Mesenteric fat pad (tissue), 1 donor: ENCODE measurements at places on chromosomes 3 and 15. TPM values are rescaled to one million over a fixed set of nuclear protein-coding genes. Genes with fewer than 3 reads are reported as not detected.

GRCh38 chr3:136350132-136350531 lies 100.0 kb downstream of the PCCB start:
- no peak for DNase-seq

- no peak for DNase-seq
These were observed 325.7 kb downstream of the NEK10 start for GRCh38 chr3:27043328-27043955.

GRCh38 chr3:192687488-192688152 lies 39.7 kb downstream of the FGF12 start:
- no peak for DNase-seq

DNA sequence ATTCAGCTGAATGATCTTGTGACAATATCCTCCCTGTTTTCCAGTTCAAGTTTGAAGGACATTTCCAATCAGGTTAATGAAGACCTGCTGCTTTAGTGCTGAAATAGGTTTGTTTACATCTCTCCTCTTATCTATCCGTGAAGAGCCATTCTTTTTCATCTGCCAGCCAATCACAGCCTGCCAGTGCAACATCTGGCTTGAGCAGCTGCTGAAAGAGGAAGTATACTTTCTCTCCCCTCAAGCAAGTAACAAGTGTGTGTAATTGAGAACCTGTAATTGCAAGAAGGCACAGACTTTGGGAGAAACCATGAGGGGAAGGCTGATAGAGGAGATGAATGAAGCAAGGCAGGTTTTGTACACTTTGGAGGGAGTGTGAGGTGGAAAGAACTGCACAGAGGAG lies 404.3 kb downstream of the AGBL1 start:
- DNase-seq = no peak

- DNase-seq = no peak
These were observed 156.7 kb downstream of the KLF13 start for GRCh38 chr15:31483053-31483985.

Gene LCTL
- total RNA-seq = not detected

DNA sequence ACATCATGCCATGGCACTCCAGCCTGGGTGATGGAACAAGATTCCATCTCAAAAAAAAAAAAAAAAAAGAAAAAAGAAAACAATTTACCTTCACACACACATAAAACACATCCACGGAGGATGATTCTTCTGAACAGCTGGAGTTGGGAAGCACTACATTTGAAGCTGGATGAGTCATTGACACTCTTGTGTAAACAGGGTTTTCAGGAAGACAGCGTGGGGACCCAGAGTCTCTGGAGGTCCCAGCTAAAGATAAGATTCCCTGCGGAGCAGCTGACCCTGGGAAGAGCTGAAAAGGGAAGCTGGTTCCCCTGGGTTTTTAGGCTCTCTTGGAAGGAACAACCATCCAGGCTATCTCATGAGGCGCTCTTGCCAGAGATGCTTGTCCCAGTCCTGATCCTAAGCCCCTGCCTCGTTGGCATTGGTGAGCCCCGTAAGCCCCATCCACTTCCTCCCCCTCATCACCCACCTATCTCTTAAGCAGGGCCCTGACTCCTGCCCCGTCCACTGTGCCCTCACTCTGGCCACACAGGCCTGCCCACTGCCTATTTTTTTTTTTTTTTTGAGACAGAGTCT lies 32.0 kb upstream of the FURIN start:
- no peak for DNase-seq

Gene ARID3B
- total RNA-seq = 5.8 TPM

DNA sequence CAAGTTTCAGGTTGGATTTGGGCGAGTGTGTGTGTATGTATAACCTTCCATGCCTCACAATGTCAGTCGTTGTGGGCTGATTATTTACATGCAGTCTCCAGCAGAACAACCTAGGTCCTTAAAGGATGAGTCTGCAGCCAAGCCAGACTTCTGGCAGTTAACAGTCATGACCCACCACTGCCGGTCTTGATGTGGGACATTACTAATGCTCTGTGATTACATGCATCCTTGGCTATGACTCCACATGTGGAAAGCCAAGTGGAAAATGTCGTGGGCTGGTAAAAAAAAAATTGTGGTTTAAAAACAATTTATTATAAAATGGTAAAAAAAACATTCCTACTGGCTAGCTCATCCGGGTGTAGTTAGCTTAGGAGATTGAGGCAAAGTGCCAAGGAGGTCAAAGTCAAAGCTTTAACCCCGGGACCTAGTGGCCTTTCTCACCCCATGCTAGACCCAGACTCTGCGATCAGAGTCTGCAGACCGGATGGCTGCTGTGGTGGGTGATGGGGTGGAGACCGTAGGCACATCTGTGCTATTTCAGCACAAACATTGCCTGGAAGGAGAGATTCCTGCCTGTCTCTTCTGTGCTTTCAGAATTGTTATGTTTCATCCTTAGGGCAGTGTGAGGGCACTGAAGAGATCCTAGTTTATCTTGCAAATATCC lies 6.8 kb downstream of the RARRES1 start:
- DNase-seq = no peak

Gene TTLL13
- total RNA-seq = not detected

DNA sequence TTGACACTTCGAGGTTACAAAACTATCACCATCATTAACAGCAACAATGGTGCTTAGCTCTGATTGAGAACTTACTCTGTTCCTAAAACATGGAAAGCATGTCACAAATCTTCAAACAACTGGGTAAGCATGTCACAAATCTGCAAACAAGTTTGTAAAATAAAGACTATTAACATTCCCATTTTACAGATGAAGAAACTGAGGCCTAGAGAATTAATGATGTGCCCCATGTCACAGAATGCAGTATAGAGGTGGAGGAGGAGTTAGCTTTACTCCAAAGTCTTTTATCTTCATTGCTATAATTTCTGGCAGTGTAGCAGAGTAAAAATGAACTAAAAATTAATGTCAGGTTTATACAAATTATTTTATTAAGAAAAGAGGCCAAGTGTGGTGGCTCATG lies 73.4 kb downstream of the NR2F2 start:
- DNase-seq = no peak

- DNase-seq = no peak
These were observed 172.6 kb downstream of the RBMS3 start for GRCh38 chr3:29453284-29454001.

DNA sequence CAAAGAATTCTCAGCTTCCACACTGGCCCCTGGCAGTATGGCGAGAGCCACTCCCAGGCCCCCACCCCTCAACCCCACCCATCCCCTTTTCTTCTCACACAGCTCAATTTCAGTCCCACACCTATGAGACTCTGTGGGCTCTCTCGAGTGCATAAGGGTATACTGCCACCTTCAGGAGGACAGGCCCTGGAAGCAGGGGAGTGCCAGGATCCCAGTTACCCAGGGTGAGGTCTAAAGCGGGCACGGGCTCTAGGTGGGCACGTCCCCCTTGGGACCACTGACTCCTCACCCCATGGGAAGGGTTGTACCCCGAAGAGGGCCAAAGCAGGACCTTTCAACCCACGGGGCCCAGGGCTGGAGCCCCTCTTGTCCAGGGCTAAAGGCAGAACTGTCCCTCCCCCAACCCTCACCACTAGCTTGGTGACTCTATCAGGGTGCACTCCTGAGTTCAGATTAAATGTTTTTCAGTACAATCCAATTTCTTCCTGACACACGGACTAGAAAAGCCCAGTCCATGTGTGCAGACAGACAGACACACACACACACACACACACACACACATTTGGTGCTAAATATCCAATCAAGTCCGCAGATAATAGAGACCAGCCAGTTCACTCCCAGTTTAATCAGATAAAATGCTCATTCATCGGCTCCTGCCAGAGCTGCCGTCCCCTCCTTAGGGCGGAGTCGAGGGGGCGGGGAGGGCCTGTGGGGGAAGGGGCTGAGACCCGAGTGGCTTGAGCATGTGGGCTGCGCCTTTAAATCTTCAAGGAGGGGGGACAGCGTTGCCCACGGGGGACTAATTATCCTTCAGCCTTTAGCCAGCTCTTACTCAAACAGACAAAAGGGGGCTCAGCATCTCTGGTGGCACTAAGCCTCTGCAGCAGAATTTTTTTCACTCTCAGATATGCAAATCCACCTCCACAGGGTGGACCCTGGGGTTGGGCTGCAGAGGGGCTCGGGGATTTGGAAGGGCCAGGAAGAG lies 59.3 kb downstream of the CYP11A1 start:
- DNase-seq = no peak

Gene ATP13A4
- total RNA-seq = not detected

DNA sequence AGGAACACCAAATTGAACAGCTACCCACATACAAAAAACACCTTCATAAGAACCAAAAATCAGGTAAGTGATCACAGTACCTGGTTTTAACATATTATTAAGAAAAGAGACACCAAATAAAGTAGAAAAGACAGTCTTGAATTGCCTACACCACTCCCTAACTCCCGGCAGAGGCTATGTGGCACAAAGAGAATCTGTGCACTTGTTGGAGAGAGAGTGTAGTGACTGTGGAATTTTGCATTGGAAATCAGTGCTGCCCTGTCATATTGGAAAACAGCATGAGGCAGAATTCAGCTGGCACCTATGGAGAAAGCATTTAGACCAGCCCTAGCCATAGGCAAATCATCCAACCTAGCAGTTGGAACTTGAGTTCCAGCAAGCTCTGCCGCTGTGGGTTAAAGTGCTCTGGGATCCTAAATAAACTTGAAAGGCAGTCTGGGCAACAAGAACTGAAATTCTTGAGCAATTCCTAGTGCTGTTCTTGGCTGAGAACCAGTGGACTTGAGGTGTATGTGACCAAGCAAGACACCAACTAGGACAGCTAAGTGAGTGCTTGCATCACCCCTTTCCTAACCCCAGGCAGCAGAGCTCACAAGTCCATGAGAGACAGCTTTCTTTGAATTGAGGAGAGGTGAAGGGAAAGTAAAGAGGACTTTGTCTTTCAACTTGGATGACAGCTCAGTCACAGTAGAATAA lies 969.6 kb upstream of the ALCAM start:
- no peak for DNase-seq

DNA sequence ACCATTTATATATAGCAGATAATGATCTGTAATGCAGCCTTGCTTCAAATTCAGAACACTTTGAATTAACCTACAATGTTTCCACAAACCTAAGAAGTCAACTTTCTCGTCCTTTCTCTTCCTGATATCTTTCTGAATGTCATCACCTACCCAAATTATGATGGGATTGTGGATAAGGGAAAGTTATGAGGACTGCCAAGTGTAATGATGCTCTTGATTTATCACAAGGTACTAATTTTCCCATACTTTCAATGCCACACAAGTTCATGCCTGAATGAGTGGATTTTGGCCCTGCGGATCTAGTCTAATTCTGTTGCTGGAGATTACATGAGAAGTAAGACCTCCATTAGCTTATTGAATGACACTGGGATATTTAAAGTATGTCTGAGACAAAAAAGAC lies 82.6 kb upstream of the NANOGP8 start:
- no peak for DNase-seq

DNA sequence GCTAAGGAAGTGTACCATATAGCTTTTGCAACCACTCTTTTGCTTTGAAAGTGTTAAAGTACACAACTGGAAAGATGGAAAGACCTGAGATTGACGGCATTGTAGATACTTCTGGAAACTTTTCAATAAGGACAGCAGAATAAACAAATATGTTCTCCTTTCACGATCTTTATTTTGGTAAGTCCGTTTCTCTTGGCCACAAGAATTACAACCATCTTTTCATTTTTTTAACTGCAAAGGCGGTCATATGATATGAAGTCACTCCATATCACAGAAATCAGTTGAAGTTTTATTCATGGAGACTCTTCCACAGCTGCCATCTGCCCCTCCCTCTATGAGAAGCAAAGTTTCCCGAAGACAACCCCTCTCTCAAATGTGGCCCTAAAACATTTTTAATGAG lies 303.4 kb upstream of the ICE2 start:
- DNase-seq = no peak

Gene GPR15
- not detected for total RNA-seq

Gene LRRC34
- total RNA-seq = 3.4 TPM

Gene GOLGA8H
- total RNA-seq = 0.45 TPM

GRCh38 chr3:52396011-52396906 lies 48.6 kb downstream of the SEMA3G start:
- DNase-seq = no peak

- DNase-seq = no peak
These were observed 50.4 kb upstream of the IGSF11 start for GRCh38 chr3:119085070-119085439.

GRCh38 chr15:79994615-79995014 lies 23.6 kb upstream of the BCL2A1 start:
- DNase-seq = no peak

DNA sequence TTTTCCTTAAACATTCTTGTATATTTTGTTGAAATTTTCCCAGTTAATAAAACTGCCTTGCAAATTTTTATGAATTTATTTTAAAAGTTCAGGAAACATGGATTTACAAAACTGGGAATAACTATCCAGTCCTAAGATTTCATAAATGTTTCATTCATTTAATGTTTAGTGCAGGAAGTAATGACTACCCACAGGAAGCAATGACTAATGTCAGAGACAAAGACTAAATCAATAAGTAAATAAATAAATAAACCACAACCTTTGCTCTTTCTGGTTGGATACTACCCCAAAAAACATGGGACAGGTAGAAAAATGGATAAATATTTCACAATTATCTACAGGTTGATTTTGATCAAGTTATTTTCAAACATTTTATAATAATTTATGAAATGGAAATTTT lies 48.8 kb upstream of the TMCO5A start:
- DNase-seq = no peak

Gene PATL2
- 2.2 TPM for total RNA-seq

GRCh38 chr15:50315814-50316630 lies 39.0 kb downstream of the GABPB1 start:
- DNase-seq = no peak

Gene RYR3
- total RNA-seq = 0.48 TPM

Gene FSIP1
- not detected for total RNA-seq

Gene PTPRG
- total RNA-seq = 124 TPM

DNA sequence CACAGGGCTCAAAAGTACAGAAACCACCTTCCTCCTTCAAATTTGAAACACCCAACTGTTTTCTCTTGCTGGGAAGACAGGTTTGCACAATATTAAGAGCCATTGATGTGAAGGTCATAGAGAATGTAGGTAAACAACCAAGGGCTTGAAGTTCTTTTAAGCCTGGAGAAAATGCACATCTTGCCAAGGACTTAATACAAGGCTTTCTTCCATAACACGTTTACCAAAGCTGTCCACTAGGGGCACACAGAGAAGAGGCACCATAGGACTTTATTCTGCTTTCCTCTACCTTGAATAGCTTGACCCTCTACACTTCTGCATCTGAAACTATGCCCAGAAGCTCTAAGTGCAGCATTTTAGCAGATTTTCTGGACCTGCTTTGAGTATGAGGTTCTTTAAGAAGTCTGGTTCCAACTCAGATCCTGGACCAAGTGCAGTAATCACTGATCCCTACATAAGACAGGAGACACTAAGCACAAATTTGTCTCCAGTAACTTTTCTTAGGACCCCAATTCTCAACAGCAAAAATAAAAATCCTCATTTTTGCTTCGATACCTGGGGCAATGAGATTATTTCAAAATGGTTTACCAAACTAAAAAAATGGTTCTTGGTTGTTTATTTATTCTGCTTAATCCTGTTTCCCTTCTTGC lies 138.0 kb downstream of the FBN1 start:
- no peak for DNase-seq

Gene SPATA12
- total RNA-seq = not detected

DNA sequence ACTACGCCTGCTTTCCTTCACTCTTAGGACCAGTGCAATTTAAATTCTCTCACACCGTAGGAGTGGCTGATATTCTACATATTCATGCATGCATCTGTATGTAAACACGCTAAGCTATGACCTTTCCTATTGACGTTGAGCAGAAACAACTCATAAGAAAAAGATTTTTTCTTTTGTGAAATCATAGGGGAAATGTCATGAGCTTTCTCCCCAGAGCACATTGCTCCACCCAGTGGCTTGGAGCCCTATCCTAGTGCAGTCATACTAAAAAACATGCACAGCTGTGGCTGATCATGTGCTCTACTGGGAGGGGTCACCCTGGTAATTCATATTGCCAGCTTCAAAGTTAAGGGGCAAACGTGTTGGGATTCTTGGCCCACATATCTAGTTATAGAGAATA lies 1.8 kb upstream of the MESD start:
- no peak for DNase-seq
